ENCODE measurements at places on chromosomes 2 and 18.

GRCh38 chr2:175490360-175490791 lies 308.9 kb upstream of the ATP5MC3 start:
- no peak for DNase-seq

DNA sequence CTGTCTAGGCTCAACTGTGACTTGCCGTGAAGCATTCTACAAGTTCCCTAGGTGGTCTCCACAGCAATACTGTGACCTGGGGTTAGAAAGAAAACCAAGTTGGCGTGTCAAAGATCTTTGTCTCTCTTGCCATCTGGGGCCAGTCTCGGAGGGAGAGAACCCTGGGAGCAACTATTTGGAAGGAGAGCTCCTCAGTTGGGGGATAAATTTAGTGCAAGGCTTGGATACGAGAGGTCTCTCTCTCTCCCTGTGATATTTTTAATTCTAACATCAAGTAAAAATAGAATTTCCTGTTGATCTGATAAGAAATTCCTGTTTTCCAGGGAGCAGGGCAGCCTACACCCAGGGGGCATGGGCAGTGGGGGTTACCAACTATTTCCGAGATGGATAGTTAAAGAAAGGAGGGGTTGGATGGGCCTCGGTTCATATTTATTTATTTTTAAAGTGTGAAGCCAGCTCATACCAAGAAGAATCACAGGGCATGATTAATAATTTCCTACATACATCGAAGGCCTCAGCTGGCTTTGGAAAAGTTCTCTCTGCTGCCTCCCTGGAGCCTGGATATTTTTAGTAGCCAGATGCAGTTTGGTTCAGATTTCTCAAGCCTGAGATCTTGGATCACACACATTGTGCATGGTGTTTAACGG lies 62.8 kb downstream of the EHD3 start:
- DNase-seq = no peak

DNA sequence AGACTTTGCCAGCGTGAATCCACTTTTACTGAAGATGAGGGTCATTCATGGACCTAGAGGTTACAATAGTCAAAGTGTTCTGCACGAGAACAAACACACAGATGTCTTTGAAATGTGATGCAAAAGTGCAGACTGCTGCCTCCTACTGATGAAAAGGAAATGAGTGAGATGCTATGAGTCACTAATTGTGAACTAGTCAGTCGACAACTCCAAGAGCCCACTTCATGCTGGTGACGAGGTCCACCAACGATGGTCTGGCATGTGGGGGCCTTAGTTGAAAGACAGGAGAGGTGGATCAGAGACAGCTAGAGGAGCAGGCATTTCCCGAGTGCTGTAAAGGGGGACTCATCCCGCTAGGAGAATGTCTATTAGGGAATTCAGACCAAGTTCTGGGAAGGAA lies 17.1 kb upstream of the ZNF236 start:
- DNase-seq = no peak

- DNase-seq = no peak
Measured at GRCh38 chr2:199581408-199581807, 123.7 kb upstream of the SATB2 start.

- DNase-seq = no peak
Measured at GRCh38 chr2:152359573-152360363, 24.8 kb downstream of the FMNL2 start.

GRCh38 chr18:48132797-48133655 lies 202.6 kb upstream of the SMAD2 start:
- no peak for DNase-seq

DNA sequence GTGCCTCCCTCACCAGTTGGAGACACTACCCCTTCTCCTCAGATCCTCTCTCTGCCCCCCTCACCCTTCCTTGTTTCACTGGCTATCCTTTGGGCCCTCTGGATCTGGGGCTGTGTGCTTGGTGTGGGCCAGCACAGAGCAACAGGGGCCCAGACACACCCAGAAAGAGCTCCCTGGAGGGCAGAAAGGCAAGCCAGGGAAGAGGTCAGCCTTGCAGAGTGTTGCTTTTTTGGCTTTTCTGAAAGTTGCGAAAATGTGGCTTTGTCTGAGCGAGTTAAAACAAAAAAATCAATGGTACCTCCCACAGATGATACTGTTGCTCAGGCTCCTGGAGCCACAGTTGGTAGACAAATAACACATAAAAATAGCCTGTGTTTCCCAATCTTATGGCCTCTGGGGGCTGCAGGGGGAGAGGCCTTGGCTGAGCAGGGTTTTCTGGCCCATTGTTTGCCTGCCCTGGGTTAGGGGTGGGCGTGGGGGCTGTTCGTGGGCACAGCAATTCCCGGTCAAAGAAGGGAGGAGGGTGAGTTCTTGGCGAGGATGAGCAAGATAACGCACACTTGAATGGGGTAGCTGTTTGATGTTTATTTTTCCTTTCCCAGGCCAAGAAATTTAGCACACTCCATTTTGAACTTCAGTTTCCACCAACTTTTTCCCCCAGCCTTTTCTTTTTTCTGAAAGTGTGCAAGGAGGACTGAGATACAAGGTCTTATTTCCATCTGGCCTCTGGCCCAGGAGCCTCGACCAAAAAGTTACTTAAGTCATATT lies 167.0 kb upstream of the HAAO start:
- DNase-seq = no peak

DNA sequence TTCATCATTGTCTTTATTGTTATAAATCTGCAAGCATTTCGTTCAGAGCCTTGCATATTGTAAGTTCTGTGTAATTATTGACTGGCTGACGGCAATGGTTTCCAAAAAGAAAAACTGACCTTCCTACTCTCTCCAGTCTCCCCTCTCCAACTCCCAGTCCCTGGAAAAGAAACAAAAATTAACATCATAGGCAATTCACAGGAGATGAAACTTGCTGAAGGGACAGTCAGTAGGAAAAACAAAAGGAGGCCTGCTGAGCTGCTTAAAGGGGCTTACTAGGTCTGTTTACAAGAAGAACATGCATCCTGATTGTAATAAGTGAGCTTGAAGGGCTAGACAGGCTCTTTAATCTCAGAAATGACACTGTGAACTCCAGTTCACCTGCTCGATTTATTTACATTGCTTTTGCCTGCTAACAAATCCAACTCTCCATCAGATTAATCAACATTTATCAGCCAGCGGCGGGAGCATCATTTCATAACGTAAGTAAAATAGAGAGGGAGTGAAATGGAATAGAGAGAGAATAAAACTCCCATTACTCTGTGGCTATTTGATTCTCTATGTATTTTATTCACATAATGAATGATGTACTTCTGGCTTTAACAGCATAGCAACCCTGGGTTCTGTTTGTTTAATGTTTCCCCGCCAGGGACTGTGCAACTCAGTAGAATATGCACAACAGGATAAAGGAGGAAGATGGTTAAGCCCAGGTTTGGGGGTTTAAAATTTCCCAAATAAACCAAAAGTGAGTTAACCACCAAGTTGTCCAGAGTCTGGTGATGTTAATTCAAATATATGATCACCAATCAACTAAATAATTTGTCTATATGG lies 256.7 kb upstream of the SETBP1 start:
- no peak for DNase-seq

- no peak for DNase-seq
Measured at GRCh38 chr2:72916743-72917137, 579 bp upstream of the EMX1 start.

DNA sequence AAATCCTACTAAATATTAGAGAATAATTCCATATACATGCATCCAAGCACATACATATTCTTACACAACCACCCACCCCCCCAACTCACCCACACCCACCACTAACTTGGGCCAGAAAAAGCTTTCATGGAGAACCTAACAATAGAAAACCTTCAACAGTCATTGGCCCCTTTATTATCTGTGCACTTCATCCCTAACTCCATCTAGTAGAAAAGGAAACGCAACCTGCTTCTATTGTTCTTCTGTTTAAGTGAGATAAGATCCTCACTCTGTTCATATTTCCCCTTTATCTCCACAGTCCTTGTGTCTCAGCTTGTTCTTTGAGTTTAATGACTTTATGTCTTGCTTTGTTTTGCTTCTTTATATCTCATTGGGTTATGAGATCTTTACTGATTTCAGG lies 1740.2 kb upstream of the CELF4 start:
- DNase-seq = no peak

GRCh38 chr2:217220228-217221013 lies 360.6 kb upstream of the TNP1 start:
- no peak for DNase-seq

DNA sequence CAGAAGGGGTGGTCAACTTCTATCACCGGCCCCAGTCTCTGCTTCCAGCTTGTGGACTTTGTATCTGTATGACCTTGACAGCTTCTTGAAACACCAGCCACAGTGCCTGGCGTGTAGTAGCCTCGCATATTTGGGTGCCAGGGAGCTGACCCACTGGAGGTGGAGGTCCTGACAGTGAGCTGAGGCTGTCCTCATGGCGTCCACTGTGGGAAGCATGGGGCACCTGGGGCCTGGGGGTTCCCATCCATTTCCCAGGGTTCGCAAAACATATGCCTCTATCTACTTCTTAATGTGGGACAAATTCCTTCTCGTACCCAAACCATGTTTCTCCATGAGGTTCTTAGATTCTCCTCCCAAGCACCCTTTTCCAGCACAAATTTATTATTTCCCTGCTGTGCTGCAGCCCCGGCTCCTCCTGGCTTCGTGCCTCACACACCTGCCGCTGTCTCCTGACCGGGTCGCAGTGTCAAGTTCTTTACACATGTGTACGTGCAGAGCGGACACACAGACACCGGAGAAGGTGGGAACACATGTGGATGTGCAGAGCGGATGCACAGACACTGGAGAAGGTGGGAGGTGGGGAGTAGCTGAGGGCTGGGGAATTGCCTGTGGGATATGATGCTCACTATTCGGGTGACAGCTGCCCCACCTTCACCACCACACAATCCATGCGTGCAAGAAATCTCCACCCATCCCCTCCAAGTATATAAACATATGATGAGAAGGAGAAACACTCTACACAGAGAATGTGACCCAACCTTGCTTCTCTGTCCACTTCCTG lies 23.4 kb downstream of the TMEM18 start:
- no peak for DNase-seq

DNA sequence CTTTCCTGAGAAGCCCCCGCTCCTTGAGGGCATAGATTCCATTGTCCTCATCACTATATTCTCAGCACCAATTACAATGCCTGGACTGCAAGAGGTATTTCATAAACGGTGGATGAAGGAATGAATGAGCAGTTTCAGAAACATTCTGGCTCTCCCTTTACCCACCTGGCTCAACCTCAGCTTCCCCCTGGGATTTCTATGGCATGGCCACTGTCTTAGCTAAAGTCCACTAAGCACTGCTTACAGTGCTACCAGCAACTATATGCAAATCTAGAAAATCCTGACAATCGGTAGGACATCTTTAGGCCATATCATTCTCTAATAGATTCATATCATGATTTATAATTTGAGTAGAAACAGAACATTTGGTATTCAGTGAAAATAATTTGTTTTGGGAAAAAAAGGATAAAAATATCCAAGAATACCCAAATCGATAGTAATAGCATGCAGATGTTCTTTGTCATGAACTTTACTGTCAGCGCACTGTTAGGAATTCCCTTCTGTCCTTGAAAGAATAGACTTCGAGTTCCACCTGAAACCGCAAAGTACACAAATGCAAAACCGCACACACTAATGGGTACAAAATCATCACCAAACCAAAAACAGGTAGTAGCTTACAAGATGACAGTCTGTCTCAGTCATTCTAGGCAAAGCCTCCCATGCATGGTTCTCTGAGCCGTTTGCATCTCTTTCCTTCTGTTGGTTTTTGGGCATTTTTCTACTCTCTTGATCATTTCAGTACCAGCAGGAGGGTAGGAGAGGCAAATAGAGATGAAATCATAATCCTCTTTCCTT lies 303.6 kb upstream of the ID2 start:
- no peak for DNase-seq

DNA sequence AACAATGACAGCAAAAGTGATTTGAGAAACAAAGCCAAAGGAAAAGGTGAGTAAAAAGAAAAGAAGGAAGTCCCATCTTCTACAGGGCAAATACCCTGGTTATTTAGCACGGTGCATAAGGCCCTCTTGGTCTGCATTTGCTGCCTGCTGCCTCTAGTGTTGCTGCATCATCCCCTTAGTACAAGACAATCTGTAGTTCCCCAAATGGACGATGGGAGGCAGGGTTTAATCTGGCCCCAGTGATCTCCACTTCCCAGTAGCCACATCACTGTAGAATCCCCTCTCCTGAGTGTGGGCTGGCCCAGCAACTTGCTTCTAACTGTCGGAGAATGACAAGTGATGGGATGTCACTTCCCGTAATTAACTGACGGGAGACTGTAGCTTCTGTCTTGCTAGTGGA lies 85.1 kb downstream of the CTAGE1 start:
- no peak for DNase-seq

DNA sequence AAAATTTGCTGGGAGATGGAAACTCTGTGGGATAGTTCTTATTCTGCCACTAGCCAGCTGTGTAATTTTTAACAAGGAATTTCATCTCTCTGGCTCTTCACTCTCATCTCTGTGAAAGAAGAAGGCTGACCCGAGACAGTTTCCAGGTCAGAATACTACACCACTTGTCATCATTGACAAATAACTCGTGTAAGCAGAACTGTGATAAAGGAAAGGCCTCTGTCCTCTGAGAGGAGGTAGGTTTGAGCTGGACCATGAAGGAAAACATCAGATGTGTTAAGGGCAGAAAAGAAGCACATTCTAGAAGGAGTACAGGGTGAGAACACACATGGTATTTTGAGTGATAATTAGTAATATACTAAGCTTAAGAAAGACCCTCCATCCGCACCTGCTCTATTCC lies 211.4 kb upstream of the DDX18 start:
- DNase-seq = no peak

DNA sequence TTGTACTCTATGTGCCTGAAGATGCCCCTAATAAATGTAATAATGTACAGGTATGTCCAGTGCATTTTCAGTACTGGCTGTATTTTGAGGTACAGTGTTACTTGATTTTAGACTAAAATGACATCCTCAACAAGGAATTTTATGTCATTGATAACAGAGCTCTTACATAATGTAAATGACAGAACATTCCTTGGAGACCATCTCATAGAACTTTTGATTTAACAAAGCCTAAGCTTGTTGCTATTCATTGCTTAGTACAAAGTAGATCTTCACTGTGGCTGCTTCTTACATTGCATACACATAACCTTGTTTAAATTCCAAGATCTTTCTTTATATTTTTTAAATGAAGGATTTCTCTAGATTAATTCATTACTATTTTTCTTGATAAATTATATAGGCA lies 24.1 kb downstream of the DYNC1I2 start:
- DNase-seq = no peak

DNA sequence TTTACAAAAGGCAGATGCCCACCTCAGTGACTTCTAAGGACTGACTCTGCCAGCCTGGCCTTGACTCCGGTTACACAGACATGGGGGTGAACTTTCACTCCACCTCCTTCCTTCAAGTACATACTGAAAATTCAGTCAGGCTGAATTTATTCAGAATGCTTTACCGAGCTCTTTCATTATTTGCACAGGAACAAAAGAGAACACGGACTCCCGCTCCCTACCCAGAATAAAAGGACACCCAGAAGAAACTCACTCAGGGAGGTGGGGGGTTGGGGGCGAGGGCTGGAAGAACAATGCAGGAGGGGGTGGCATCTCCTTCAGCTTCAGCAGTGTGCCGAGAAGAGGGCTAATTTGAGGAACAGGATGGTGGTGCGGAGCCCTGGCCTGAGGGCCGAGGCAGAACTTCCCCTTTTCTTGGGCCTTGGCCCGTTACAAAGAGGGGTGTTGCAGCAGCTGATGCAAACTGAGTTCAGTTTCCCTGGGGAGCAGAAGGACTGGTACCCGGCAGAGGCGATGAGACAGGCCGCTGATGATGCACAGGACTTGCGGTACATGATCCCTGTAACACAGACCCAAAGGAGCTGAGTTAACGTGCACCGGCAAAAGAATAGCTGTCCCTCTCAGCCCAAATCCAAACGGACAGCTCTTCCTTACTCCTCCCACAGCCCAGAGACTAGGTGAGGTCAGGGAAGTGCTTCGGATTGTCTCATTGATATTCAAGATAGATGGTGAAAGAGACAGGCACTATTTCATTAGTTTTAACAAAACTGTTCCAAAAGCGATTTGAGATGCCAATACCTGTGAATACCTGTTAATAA lies 24.1 kb downstream of the LYPD1 start:
- no peak for DNase-seq

Measured in epithelial cell of proximal tubule (primary cell).